ENCODE measurements at places on chromosomes 7 and 10.

DNA sequence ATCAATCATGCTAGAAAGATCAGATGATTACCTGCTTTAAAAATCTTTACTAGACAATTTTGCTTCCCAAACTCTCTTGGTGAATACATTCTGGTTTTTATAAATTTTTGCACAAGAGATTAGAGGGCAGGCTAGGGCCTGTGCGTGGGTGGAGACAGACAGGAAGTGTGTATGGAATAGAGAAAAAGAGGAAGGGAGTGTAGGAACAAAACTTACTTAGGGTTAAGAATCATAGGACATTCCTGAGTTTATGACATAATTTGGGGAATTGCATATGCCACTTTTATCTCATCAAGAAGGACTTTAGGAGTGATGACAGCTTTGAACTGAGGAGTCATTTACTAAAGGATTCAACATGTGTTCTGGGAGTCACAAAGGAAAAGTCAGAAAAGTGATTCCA is 31.3 kb downstream of the LAMB1 start:
- peak; percentile 64 for DNase-seq

- DNase-seq, result no peak
Observed at GRCh38 chr10:127279334-127279774, 83.0 kb upstream of the INSYN2A start.

DNA sequence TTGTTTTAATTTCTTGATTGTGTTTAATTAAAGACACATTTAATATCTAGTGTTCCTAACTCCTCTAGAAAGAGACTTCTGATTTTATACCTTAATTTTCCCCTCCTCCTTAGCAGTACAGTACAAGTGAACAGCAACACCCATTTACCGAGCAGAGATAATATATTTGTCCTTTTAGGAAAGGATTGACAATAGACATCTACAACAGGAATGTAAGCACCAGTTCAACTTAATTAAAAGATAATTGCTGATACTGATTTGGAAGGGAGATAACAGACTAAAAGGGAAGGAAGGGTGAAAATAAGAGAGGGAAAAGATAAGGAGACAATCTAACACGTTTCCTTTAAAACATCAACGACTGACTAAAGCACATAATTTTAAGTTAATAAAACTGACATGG is 119.3 kb downstream of the SRPK2 start:
- peak; percentile 15 for DNase-seq

DNA sequence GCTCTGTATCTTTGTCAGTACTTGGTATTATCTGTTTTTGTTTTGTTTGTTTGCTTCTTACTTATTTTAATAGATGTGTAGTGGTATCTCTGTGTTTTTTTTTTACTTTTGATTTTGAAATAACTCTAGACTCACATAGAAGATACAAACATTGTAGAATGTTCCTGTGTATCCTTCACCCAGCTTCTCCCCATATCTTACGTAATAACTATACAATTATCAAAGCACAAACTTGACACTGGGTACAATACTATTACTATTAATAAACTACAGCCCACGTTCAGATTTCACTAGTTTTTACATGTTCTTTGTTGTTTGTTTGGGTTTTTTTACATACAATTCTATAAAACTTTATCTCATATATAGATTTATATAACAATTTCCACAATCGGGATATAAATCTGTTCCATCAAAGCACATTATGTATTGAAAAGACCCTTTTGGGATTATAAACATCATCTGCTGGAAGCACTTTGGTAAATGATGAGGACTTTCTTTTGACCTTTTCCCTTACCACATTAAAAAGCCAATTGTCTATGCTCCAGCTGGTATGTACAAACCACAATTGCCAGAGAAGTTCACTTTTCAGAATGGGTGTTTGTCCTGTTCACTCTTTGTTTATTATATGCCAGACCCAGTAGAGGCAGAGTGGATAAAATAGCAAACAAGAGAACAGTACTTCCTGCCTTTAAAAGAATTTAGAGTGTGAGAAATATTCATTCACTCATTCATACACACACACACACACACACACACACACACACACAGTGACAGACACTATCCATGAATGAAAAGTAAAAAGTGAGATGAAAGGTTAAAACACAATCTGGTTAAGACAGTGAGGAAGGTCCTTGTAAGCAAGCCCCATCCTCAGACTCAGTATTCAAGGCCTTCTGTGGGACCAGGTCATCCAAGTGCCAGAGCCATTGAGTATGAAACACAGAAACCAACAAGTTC is 113.0 kb downstream of the SGMS1 start:
- peak; percentile 27 for DNase-seq

DNA sequence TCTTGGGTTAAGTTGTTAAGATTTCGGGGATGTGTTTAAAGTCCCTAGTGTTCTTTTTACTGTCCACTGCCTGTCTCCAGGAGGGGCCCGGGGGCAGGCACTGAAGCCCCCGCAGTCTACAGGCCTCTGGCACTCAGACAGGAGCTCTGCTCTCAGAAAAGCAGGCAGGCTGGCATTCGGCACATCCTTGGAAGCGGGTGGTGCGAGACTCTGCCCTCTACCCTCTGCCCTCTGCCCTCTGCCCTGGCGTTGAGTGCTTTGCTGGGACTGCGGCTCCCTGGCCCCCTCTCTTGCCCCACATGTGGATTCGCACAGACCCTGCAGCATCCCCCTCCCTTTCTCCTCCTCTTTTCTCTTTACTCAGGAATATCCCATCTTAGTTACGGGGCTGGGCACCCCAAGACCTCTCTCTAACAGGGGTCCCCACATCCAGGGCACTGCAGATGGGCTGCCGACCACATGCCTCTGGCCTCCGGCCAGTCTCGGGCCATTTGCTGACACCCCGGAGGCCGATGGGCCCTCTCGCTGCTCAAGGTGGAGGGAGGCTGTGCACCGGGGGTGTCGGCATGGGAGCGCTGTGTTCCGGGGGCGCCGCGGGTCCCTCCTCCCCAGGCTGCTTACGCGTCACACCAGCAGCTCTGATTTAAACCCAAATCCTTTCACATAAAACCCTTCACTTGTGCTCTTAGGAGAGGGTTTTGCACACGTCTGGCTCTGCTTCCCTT is 479.9 kb downstream of the DNAJB6 start:
- DNase-seq, result no peak

DNA sequence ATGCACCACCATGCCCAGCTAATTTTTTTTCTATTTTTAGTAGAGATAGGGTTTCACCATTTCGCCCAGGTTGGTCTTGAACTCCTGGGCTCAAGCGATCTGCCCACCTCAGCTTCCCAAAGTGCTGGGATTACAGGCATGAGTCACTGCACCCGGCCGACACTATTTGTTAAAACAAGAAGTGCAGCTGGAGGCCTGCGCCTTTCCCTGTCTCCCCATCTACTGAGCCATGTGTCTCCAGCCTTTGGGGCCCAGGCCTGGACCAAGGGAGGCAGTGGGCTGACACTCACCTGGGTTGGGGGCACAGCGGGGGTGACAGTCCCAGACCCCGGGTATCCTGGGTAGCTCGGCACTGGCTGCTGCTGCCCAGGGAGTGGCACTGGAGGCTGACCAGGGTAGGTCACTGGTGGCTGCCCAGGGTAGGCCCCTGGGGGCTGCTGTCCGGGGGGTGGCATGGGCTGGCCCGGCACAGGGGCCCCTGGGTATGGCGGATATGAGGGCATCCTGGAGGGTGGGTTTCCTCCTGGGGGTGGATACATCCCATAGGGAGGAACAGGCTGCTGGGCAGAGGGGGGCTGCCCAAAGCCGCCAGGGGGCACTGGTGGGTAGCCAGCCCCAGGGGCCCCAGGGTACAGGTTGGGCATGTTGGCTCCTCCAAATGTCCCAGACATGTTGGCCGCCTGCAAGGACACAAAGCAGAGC is 36.3 kb downstream of the PLAC9 start:
- no peak for DNase-seq

GRCh38 chr10:37632641-37633040 is 224.8 kb downstream of the ZNF248 start:
- no peak for DNase-seq

DNA sequence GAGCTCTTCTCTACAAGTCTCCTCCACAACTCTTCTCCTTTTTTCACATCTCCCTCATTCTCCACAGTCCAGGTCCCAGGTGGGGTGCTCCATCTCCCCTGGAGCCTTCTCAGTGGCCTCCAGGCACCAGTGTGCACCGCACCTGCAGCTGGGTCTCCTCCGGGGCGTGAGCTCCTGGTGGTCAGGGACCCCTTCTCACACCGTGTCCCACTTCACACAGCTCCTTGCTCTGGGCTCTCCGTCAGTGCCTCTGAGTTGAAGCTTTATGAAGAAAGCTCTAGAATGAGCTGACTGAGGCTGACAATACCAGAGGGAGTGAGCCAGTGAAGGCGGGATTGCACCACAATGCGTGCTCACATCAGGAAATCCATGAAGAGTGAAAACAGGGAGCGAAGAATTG is 290.2 kb downstream of the DNAJB6 start:
- no peak for DNase-seq

- DNase-seq, result no peak
Observed at GRCh38 chr7:92417913-92418312, 29.4 kb upstream of the GATAD1 start.

GRCh38 chr7:78055599-78055998 is 257.0 kb downstream of the PHTF2 start:
- DNase-seq, result no peak

DNA sequence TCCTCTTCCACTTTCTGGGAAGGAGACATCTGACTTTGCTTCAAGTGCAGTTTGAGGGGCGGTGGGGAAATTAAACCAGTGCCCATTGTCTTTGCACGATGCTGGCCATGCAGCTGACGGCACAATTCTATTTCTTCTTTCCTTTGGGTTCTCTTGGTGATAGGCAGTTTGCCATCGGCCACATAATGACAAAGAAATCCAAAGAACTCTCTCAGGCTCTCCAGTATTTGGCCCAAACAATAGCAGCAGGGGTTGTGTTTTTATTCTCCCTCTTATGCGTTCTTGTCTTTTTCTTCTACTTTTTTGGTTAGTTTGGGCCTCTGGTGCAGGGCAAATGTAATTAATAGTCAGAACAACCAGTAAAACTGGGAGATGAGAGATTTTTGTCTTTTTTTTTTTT is 147.0 kb downstream of the EMX2 start:
- peak; percentile 11 for DNase-seq

DNA sequence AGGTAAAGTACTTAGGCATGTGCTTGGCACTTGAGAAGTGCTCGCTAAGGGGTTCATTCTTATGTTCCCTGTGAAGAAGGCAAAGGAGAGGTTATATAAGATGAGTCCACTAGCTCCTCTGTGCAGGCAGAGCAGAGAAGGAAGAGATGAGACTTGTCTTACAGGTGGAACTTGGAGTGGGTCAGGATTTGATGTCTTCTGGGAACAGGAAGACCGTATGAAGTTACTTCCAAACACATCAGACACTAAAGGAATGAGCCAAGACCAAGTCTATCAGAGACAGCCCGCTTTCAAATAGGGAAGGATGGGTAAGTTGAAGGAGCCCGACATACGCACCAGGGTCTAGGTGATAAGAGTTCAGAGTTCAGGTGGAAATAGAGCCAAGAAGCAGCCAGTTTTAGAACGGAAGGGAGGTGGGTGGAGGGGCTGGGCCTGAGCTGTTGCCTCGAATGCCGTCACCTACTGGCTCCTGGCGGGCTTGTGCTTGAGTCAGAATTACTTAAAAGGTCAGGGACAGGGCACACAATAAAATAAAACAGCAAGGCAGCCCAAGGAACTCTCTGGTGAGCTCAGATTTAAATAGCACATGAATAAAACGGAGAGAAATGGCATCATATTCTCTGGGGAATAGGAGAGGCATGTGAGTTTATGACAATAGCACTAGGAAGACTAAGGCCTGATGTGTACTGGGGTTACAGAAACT is 56.1 kb upstream of the GRB10 start:
- DNase-seq, result peak; percentile 56

- peak; percentile 2 for DNase-seq
Observed at GRCh38 chr10:61623161-61623560, 39.6 kb upstream of the CABCOCO1 start.

DNA sequence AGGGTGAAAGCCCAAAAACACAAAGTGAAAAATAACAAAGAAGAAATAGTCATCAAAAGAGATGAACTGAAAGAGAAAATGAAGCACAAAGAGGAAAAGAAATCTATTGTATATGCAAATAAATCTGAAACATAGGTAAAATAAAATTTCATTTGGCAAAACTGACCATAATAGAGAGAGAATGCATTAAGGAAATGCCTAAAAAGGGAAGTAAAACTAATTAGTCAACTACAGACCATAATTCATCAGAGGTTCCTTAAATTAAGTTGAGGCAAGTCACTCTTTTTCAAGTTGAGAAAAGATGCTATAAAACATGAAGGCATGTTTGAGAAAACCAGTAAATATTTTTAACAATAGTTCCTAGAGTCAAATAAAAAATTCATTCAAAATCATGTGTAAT is 233.3 kb downstream of the LRRN3 start:
- no peak for DNase-seq

- peak; percentile 75 for DNase-seq
Observed at GRCh38 chr10:31064348-31064747, 32.7 kb upstream of the ZNF438 start.

GRCh38 chr10:48821692-48822091 is 117.9 kb downstream of the LRRC18 start:
- no peak for DNase-seq

- DNase-seq, result no peak
Observed at GRCh38 chr10:107631876-107632275, 467.4 kb upstream of the SORCS1 start.

- no peak for DNase-seq
Observed at GRCh38 chr10:45589868-45590267, 82.7 kb downstream of the ZFAND4 start.

- peak; percentile 0 for DNase-seq
Observed at GRCh38 chr7:136585954-136586670, 282.3 kb upstream of the CHRM2 start.

DNA sequence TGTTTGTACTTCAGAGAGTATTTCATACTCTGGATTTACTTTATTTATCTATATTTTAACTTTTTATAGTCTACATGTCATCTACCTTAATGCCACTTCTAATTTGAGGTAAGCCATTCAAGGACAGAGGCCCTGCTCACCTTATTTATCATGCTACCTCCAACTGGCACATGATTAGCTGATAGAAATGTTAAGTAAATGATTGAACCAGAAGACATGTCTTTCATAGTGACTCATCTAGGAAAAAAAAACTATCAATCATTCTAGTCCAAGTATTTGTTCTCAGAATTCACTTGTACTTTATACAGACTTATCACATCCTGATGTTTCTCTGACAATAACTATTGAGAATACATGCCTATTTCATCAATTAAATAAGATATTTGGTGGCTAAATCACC is 856.3 kb downstream of the XPNPEP1 start:
- no peak for DNase-seq

DNA sequence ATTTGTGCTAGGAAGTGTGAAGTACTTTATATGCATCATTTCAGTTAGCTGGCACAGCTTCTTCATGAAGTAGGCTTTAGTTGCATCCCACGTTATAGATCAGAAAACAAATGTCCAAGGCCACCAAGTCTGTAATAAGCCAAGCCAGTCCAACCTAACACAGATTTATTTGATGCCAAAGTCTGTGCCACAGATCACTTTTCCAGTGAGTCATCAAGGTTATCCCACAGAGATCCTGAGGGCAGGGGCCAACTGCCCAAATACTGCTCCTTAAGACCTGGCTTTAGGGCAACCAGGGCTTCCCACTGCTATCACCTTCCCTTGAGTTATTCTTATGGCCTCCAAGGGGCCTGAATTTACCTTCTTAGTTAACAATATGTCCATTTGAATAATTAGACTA is 1340.4 kb downstream of the XPNPEP1 start:
- DNase-seq, result no peak

- DNase-seq, result no peak
Observed at GRCh38 chr10:3433988-3434387, 261.4 kb upstream of the PITRM1 start.

GRCh38 chr7:131950758-131951157 is 394.3 kb upstream of the PODXL start:
- no peak for DNase-seq

GRCh38 chr7:83201355-83201754 is 38.7 kb upstream of the PCLO start:
- no peak for DNase-seq

GRCh38 chr7:36958111-36958733 is 233.9 kb upstream of the AOAH start:
- no peak for DNase-seq
